ENCODE measurements at places on chromosomes 6 and 20.

DNA sequence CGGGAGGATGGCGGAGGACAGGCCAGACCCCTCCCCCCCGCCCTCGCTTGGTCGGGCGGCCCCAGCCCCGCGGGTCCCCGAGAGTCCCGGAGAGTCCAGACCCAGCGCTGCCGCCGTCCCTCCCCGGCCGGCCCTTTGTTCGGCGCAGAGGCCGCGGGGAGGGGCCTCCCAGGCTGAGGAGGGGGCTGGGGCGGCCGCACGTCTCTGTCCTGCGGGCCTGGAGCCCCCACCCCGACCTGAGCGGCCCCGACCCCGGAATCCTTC is 806 bp downstream of the KCNQ2 start:
- no peak for DNase-seq

GRCh38 chr20:34249291-34249690 is 8.1 kb downstream of the ASIP start:
- DNase-seq: no peak

DNA sequence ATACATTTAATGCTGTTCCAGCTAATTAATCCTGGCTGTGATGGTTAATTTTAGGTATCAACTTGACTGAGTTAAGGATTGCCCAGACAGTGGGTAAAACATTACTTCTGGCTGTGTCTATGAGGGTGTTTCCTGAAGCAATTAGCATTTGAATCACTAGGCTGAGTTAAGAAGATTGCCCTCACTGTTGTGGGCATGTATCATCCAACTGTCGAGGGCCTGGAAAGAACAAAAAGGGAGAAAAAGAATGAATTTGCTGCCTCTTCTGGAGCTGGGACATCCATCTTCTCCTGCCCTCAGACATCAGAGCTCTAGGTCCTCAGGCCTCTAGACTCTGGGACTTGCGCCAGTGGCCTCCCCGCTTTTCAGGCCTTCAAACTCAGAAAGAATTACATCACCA is 34.3 kb downstream of the SDHAF4 start:
- DNase-seq: no peak

GRCh38 chr6:113676057-113676456 is 181.1 kb upstream of the MARCKS start:
- no peak for DNase-seq

DNA sequence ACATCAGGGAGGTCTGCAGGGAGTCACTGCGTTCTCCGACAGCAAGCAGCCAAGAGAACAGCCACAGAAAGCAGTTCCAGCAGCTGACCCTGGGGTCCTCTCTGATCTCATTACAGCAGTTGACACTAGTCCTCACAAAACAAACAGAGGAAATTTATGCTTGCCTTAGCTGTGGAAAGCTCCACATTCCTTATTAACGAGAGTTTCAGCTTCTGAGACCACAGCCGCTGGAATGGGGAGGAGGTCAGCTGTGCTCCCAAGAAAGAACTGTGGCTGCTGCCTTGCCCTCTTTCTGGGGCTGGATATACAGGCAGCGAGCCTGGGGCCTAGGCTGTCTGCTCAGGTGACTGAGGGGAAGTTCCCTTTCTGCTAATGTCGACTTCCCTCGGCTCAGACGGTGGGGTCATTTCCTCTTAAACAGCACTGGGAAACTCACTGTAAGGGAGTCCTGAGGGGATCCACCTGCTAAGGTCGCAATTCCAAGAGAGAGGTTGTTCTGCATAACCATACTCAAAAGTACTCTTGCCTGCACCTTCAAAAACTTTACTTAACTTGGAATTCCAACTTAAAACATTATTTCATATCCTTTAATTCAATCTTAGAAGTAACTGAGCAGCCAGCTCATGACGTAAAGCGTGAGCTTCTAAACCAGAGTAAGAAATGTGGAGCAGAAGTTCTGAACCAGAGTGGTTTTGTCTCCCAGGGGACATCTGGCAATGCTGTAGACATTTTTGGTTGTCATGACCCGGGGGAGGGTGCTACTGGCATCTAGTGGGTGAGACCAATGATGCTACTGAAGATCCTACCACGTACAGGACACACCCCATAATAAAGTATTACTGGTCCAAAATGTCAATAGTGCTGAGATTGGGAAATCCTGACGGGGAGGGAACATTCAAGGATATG is 80.3 kb downstream of the BACH2 start:
- peak; percentile 21 for DNase-seq

DNA sequence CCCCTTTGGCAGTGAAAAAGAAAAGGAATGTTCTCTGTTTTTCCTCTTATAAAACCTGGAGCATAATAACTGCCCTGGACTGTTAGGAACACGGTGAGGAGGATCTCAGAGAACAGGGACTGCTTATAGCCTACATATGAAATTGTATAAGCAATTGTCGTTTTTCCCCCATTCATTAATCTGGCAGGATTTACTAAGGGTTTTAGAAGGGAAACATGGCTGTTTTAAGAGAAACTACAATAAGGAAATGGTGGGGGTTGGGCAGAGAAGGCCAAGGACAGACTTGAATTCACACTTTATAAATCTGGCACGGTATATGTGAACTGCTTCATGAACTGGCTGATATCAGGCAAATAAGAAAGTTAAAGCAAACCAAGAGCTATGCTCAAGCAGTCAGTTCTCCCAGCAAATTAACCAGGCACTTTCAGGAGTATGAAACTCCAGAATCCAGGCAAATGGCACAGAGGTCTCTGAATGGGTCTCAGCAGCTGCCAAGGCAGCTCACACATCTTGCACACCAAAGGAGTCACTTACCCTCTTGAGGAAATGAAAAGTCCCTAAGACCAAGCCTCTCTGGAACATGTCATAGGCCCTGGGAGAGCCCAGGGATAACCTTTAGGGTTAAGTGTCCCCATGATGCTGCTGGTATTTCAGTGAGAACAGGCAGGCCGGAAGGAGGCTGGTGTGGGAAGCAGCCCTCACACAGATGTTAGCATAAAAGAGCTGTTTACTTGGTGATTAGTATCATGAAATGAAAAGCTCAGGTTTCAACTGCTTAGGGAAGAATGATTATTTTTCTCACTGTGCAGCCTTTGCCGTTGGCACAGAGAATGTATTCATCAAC is 260.5 kb upstream of the MARCKS start:
- DNase-seq: no peak

- no peak for DNase-seq
Observed at GRCh38 chr6:8187209-8187608, 84.9 kb upstream of the EEF1E1 start.

- DNase-seq: no peak
Observed at GRCh38 chr20:10077081-10077471, 42.3 kb downstream of the ANKEF1 start.

GRCh38 chr6:118812970-118813369 is 81.0 kb upstream of the ASF1A start:
- DNase-seq: no peak

DNA sequence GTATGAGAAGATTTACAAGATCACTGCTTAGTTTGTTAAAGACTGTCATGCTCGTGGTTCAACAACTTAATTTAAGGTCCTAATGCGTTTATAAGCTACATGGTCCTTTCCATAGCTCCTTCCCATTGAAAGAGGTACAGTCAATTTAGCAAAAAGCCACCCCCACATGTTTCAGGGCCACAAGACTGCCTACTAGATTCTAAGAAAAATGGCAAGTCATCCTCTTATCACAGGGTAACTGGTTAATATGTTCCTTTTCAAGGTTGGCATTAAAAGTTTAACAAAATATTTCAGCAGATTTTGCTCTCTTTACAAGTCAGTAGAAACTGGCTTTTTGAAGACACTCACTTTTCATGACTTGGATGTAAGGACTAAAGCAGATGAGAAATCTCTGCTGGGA is 15.7 kb downstream of the GSTA3 start:
- DNase-seq: no peak

DNA sequence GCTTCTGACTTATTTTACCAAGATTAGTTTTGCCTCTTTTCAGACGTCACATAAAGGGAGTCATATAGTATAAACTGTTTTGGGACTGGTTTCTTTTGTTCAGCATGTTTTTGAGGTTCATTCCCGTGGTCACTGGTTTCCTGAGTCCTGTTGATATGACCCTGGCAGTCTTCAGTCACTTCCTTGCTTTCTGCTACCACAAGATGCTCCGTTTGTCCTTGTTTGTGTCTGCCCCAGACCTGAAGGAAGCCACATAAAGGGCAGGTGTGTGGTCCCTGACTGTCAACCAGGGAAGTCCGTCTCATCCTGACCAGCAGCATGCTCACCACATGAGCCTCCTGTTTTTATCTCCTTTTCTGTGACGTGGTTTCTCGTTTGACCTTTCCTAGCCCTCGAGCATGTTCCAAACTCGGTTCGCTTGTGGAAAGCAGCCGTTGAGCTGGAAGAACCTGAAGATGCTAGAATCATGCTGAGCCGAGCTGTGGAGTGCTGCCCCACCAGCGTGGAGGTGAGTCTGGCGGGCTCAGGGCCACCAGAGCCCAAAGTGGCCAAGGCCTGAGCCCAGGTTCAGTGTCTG is 26.1 kb upstream of the C20orf204 start:
- no peak for DNase-seq

GRCh38 chr6:29986179-29986781 is 43.9 kb downstream of the HLA-A start:
- DNase-seq: no peak

GRCh38 chr6:96760153-96760687 is 77.1 kb downstream of the GPR63 start:
- no peak for DNase-seq

DNA sequence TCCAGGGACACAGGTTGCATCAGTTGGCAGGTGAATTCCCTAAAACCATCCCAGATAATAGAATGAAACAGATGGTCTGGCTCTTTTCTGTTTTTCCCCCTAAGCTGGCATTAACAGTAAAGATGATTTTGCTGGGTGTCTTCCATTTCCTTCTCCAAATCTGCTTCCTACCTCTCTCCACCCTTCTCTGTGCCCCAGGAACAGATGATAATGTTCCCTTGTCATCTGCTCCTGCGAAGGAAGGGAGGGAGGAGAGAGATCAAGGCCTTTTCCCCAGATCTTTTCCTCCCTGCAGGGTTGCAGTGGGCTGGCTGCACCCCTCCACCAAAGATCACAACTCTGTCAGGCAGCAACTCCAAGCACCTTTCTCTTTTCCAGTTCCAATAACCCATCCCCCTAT is 156.5 kb upstream of the PRDM1 start:
- no peak for DNase-seq

DNA sequence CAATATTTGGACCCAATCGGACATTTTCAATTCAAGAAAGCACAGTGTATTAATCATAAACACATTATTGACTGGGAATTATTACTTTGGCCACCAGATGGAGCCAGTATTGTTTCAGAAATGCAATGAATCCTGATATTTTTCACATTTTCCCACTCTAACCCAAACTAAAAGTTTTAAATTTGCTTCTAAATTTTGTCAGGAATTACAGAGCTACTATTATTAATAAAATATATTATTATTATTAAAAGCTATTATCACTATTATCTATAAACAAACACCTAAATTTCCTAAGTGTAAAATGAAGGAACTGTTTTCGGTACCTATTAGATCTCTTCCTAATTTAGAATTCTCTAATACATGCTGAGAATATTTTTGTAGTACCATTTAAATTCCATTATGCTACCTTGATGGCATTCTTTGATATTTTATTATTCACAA is 245.3 kb downstream of the OGFRL1 start:
- DNase-seq: no peak

- peak; percentile 28 for DNase-seq
Observed at GRCh38 chr6:137823826-137824555, 43.1 kb upstream of the TNFAIP3 start.

- DNase-seq: no peak
Observed at GRCh38 chr20:53792946-53793536, 199.4 kb upstream of the ZNF217 start.

- DNase-seq: no peak
Observed at GRCh38 chr6:161414180-161414579, 140.3 kb upstream of the AGPAT4 start.
